ENCODE measurements at places on chromosomes 7 and 10.
A peak's percentile ranks its signal among the peaks of the same experiment; 100 is the strongest.

DNA sequence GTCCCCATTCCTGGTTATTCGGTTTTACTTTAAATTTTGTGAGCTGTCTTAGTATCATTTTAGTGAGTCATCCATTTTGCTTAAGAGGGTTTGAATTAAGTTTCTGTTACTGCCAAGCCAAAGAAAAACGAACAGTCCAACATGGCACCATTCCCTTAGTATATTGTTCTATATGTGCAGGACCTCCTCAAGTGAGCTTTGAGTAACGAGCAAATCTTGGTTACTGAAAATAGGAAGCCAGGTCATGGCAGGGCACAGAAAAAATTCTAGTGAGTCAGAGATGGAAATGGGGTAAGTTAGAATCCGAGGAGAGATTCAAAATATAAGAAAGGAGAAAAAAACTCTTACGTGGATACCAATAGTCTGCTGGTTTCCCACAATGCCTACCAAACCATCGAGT, 292.9 kb downstream of the BAMBI start:
- DNase-seq = no peak

GRCh38 chr10:122276611-122277208, 5.6 kb downstream of the BTBD16 start:
- no peak for DNase-seq

GRCh38 chr7:1800902-1801301, 130.8 kb downstream of the ELFN1 start:
- no peak for DNase-seq

GRCh38 chr7:100472121-100472851, 6.7 kb downstream of the TSC22D4 start:
- no peak for DNase-seq

- DNase-seq = no peak
These were observed 3.0 kb downstream of the H2BK1 start for GRCh38 chr7:151207315-151207714.

GRCh38 chr7:50953820-50954219, 171.1 kb upstream of the GRB10 start:
- DNase-seq = no peak

DNA sequence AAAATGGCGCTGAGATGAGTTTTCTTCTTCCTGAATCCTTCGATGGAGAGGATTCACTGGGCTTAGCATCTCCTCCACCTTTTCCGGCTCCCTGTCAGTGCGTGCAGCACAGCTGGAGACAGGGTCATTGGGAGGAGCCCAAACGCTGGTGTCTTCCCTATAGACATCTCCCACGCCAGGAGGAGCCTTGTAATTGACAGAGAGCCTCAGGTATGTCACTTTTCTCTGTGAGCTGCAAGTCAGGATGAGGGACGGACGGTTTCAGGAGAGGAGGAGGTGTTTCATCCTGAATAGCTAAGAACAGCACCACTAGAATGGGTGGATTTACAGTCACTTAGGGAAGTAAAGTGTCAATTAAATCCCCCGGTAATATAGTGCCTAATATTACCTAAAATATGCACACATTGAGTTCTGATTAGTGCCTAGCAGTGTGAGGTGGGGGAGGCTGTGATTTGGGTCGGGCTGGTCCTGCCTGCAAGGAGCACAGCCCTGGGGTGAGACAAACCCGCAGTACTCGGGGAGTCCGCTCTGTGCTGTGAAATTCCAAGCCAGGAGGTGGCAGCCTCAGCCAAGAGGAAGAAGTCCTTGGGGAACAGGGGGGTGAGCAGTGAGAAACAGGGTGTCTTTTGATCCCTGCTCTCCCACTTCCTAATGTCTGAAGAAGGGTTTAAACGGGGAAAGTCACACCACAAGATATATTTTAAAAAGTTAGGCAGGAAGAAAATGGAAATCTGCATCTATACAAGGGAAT, 28.2 kb downstream of the IL15RA start:
- peak; percentile 21 for DNase-seq

GRCh38 chr10:104663076-104663475, 22.0 kb downstream of the SORCS3 start:
- DNase-seq = no peak

DNA sequence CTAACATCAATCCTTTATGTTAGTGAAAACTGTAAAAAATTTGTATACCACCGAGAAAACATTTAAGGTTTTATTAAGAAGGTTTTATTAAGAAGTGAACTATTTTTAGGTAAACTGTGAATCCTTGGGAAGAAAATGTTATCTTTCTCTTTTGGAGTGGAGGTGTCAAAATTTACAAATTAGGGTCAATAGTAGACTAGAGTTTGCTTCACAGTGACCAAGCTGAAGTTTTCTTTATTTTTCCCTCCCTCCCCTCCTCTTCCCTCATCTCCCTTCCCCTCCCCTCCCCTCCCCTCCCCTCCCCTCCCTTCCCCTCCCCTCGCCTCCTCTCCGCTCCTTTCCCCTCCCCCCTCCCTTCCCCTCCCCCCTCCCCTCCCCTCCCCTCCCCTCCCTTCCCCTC, 168.8 kb downstream of the CNTNAP2 start:
- DNase-seq = no peak

DNA sequence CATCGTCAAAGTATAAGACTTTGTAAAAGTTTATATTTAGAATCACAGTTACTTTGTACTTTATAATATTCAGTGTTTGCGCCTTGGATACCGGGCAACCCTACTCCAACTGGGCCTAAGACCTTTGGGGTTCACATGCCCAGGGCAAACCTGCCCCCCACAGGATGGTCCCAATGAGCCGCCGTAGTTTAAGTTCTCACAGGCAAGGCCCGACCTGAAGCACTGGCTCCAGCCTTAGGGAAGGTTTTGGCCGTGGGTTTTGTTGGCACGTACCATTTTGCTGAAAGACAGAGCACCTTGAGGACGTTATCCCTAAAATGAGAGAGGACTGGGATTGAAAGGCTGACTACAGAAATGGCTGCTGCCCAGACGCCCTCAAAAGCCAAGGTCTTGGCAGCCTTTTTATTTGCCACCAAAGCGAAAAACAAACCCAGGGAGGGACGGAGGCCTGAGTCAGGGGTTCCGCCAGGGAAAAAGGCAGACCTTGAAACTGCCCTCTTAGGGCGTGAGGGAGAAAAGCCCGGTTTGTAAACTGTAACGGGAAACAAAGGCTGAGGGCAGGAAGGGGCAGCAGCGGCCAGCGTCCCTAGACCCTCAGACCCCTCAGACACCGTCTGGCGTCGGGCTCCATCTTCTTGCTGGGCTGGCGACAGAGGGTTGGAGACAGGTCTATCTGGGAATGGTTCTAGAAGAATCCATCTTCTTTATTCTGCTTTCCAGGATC, at the start of gene CCDC172:
CCDC172 (plus strand) TSS at position 222 of the 724 bp plus-strand sequence. CDS start 564 bp downstream, outside the sequence.
- no peak for DNase-seq

GRCh38 chr7:44291066-44291732, 34.2 kb downstream of the CAMK2B start:
- DNase-seq = no peak

GRCh38 chr7:80686576-80686975, 48.1 kb downstream of the CD36 start:
- DNase-seq = peak; percentile 71

GRCh38 chr10:12679636-12680035, 321.9 kb downstream of the CCDC3 start:
- DNase-seq = no peak
